ENCODE measurements at places on chromosomes 7 and 10. TPM values are rescaled to one million over a fixed set of nuclear protein-coding genes. Genes with fewer than 3 reads are reported as not detected.

The TUBB8 gene
- total RNA-seq = 0.78 TPM

The THSD7A gene
- total RNA-seq = 21.6 TPM

The INTS15 gene
- 38.0 TPM for total RNA-seq

The MYL7 gene
- not detected for total RNA-seq

The EPHB6 gene
- total RNA-seq = 55.9 TPM

The VAX1 gene
- not detected for total RNA-seq

The ELN gene
- total RNA-seq = 31.9 TPM

The STEAP4 gene
- 105 TPM for total RNA-seq

The SAP25 gene
- total RNA-seq = 2.8 TPM

The UFSP1 gene
- 4.6 TPM for total RNA-seq

The CALML5 gene
- not detected for total RNA-seq

The PAOX gene
- 5.2 TPM for total RNA-seq

The FFAR4 gene
- total RNA-seq = 0.13 TPM

The CHAT gene
- not detected for total RNA-seq

The FOXL3 gene
- not detected for total RNA-seq

The LRRD1 gene
- not detected for total RNA-seq

The CPXM2 gene
- 23.6 TPM for total RNA-seq

The IFIT1B gene
- not detected for total RNA-seq

The VWA2 gene
- 5.1 TPM for total RNA-seq

The ZNF212 gene
- total RNA-seq = 11.2 TPM

The FMC1 gene
- total RNA-seq = 7.3 TPM

The CTAGE4 gene
- total RNA-seq = 4.0 TPM

The SYT15 gene
- 10.4 TPM for total RNA-seq

The GIMAP7 gene
- total RNA-seq = 24.5 TPM

The CDHR1 gene
- 1.5 TPM for total RNA-seq

The ZNF117 gene
- total RNA-seq = 30.2 TPM

The SPDYE6 gene
- total RNA-seq = not detected

The SYNPO2L gene
- total RNA-seq = 0.29 TPM

Data from ureter (tissue), 1 donor.